H7 (cell line): ENCODE measurements at places on chromosomes 5 and 9. TPM values are rescaled to one million over a fixed set of nuclear protein-coding genes. Genes with fewer than 3 reads are reported as not detected.

GRCh38 chr9:100108559-100108958 lies 9.5 kb downstream of the INVS start:
- DNase-seq = no peak

- DNase-seq = no peak
Measured at GRCh38 chr9:105854026-105854782, 159.9 kb downstream of the TMEM38B start.

- DNase-seq = no peak
Measured at GRCh38 chr9:93606187-93606586, 29.8 kb downstream of the PHF2 start.

VLDLR gene
- total RNA-seq = 13.5 and 21.7 TPM in 2 replicates
